ENCODE measurements at places on chromosomes 16 and 17.
A peak's percentile ranks its signal among the peaks of the same experiment; 100 is the strongest.

DNA sequence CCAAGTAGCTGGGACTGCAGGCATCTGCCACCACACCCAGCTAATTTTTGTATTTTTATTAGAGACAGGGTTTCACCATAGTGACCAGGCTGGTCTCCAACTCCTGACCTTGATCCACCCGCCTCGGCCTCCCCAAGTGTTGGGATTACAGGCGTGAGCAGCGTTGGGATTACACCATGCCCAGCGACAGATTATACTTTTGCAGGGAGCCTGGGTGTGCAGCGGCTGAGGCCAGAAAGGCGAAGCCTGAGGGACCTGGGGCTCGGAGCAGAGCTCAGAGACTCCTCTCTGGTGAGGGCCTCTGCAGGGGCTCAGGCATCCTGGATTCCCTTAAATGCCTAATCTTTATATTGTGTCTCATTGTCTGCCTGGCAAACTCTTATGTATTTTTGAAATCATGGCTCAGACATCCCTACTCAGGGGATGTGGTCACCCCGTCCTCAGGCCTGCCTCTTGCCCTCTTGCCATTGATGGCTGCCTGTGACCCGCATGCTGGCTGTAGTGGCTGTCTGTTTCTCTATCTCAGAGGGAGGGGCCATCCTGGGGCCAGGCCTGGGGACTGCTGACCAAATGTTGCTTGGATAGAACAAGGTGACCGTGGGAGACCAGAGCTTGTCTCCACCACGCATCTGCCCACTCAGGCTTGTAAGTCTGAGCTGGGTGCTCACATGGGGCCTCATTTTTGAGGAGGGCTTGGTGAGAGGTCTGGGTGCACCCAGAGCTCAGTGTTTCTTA lies 42.6 kb downstream of the B9D1 start:
- no peak for DNase-seq

GRCh38 chr17:6558932-6559752 lies 2.8 kb upstream of the PITPNM3 start:
- DNase-seq, result no peak

DNA sequence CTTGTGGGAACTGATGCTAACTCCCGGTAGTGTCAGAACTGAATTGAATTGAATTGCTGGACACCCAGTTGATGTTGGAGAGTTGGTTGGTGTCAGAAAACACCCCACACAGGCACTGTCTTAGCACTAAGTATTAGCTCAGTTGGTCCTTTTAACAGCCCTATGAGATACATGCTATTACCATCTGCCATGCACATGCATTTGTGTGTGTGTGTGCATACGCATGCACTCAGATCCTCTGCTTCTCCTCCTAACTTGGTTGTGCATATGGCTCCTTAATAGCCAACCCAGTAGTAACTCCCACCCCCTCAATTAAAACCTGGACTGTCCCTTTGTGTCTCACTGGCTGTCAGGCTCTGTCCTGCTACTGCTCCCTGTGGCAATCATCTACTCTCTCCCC lies 32.3 kb upstream of the DYNLL2 start:
- no peak for DNase-seq

DNA sequence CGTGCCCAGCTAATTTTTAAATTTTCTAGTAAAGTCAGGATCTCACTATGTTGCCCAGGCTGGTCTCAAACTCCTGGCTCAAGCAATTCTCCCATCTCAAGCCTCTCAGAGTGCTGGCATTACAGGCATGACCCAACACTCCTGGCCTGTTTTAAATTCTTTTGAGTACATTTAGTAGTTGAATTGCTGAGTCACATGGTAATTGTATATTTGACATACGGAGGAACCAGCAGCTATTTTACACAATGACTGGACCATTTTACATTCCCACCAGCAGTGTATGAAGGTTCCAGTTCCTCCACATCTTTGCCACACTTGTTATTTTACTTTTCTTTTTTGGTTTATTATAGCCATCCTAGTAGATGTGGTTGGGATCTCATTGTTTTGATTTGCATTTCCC lies 43.6 kb downstream of the RHOT1 start:
- DNase-seq, result no peak

- DNase-seq, result peak; percentile 49
These were observed 74.0 kb downstream of the TANC2 start for GRCh38 chr17:63039899-63040602.

DNA sequence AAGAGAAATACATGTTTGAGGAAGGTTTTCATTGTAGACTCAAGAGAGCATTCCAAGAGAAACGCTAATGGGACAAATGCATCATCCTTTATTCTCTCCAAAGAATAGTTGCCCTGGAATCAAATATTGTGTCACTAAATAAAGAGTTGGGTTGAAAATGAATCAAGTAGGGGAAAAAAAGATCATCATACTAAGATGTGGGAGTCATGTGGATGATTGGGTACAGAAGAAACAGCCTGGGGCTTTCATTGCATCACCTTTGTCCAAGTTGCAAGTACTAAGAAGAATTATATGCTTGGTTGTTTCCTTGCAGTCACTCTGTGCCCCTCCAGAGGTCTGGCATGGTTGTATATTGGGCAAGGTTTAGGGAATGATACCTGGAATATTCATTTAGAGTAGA lies 658.9 kb downstream of the TOX3 start:
- DNase-seq, result no peak

DNA sequence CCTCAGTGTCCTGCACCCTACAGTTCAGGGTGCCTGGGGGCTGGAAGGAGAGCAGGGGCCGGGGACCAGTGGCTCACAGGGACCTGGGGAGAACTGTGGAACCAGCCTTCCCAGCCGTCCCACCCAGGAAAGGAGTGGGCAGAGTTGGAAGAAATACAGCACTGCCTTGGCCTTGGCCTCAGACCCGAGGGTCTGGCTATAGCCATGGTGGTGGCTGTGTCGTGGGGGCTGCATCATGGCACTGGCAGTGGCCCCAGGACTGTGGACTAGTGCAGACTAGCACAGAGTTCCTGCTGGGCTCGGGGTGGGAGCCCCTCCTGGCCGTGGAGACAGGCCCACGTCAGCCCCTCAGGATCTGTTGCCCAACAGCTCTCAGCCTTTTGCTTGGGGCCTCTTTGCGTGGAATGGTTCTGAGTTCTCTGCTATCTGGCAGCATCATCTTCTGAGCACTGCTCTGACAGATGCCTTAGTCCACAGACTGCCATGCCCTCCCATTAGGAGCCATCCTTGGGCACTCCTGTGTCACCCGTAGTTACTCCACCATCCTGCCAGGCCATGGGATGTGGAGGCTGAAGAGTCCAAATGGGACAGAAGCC lies 12.6 kb upstream of the DNASE1 start:
- no peak for DNase-seq
